ENCODE measurements at places on chromosomes 12 and 14.

DNA sequence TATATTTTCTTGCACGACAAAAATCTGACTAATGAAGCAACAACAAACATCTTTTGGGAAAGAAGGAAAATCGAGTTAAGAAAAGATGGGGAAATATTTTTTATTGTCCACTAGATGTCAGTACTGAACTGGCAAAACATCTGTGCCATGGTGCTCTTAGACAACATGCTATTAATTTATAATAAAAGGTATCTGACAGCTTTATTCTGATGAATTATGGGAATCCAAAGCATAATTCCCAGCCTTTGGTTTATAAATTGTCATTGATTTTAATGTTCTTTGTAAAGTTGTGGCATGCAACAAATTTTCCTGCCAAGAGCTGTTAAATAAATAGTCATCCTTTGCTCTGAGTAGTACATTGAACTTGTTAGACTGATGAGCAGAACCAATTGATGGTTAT is 231.2 kb downstream of the ETNK1 start:
- peak; percentile 36 for DNase-seq

DNA sequence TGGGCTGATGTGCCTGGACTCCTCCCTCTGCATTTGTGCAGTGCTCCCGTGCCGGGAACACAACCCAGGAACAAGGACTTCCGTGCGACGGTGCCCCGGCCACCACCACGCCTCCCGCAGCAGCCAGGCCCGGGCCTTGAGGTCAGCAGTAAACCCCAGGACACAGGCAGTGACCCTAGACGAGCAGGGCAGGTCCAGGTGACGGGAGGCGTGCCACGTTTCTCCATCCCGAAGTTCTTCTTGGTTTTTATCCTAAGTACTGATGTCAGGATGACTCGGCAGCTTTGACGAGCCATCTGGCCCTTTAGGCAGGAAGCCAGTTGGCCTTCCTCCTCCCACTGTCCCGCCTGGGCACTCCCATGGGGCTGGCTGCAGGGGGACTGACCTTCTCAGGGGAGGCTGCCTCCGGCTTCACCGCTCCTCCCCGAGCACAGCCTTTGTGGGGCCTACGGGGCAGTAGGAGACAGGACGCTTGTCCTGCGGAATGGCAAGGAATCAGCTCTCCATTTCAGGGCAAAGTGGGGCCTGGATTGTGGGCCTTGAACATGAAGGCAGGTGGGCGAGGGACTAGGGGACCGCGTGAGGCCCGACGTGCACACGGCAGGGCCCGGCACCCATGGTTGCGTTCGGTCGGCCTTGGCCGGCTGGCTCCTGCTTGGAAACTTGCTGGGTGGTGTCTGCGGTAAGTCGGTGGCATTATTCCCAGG is 94.1 kb downstream of the FBXL14 start:
- DNase-seq: peak; percentile 79

DNA sequence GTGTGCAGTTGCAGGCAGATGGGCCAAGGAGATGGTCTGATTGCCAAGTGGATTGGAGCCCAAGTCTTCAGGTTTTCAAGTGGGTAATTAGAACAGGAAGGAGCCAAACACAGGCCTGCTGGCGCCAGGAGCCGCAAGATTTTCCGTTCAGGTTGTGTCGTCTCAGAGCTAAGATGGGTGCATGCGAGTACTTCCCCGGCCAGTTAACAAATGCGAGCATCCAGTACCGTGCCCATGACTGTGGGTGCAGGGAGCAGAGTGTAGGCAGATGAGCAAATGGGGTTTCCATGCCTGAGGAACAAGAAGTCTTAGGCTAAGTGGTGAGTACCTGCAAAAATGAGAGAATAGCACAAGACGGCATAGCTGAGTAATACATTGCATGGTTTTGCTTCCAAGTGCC is 90.5 kb downstream of the CHST11 start:
- no peak for DNase-seq

- peak; percentile 75 for DNase-seq
Observed at GRCh38 chr12:43285159-43285598, 266.8 kb downstream of the ADAMTS20 start.

DNA sequence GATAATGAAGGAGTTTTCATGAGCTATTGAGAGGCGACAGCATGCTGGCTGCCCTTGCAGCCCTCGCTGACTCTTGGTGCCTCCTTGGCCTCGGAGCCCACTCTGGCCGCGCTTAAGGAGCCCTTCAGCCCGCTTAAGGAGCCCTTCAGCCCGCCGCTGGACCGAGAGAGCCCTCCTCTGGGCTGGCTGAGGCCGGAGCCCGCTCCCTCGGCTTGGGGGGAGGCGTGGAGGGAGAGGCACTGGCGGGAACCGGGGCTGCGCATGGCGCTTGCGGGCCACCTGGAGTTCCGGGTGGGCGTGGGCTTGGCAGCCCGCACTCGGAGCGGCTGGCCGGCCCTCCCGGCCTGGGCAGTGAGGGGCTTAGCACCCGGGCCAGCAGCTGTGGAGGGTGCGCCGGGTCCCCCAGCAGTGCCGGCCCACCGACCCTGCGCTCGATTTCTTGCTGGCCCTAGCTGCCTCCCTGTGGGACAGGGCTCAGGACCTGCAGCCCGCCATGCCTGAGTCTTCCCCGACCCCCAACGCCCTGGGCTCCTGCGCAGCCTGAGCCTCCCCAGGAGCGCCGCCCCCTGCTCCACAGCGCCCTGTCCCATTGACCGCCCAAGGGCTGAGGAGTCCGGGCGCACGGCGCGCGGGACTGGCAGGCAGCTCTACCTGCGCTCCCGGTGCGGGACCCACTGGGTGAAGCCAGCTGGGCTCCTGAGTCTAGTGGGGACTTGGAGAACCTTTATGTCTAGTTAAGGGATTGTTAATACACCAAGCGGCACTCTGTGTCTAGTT is 20.1 kb upstream of the PAWR start:
- no peak for DNase-seq

GRCh38 chr14:32823706-32824105 is 115.0 kb upstream of the NPAS3 start:
- DNase-seq: no peak

Data from fibroblast of gingiva (primary cell).